ENCODE measurements at places on chromosomes 6 and 20. TPM values are rescaled to one million over a fixed set of nuclear protein-coding genes. Genes with fewer than 3 reads are reported as not detected.

Gene ISM1
- total RNA-seq: 1.7 TPM

Gene PRSS16
- 0.88 TPM for total RNA-seq

- DNase-seq: no peak
These were observed 31.3 kb downstream of the TRMT6 start for GRCh38 chr20:5918856-5919625.

DNA sequence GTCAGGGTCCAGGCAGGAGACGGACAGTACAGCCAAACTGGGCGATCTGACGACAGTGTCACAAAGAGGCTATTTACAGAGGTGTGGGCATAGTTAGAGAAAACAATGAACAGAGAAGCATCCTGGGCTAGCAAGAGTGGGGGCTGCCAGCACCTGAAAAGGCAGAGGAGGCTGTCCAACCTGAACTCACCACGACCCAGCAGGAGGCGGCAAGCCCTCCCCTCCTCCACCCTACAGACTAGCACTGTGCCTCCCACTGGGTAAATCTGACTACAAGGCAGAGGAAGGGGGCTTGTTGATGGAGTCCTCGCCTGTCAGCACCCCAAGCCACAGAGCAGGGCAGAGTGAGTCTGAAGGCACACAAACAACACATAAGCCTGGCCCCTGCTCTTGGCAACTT lies 52.8 kb upstream of the CDYL start:
- no peak for DNase-seq

DNA sequence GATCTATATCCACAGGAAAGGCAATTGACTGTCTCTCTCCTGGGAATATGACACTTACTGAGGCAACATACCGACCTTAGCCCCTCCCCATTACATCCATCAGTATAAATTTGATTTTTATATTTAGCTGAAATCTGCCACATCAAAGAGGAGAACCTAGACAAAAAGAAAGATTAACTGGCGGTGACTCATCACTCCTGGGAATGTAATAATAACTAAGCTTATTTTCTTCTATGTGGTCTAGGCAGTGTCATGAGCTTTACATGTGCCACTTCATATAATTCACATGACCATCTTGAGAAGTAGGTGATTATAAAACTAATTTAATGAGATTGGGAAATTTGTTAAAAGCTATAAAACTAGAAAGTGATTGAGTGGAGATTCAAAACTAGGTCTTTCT lies 520.0 kb upstream of the HS3ST5 start:
- DNase-seq: no peak

- DNase-seq: peak; percentile 79
These were observed at the start of gene DDR1 for GRCh38 chr6:30883685-30884520. Gene DDR1 (plus strand): TSS chr6:30884519. CDS start chr6:30888730, 4,211 bp downstream.
